ENCODE measurements at places on chromosomes 13 and 19.

- DNase-seq, result no peak
Measured at GRCh38 chr13:50678464-50679162, 164.9 kb downstream of the DLEU7 start.

DNA sequence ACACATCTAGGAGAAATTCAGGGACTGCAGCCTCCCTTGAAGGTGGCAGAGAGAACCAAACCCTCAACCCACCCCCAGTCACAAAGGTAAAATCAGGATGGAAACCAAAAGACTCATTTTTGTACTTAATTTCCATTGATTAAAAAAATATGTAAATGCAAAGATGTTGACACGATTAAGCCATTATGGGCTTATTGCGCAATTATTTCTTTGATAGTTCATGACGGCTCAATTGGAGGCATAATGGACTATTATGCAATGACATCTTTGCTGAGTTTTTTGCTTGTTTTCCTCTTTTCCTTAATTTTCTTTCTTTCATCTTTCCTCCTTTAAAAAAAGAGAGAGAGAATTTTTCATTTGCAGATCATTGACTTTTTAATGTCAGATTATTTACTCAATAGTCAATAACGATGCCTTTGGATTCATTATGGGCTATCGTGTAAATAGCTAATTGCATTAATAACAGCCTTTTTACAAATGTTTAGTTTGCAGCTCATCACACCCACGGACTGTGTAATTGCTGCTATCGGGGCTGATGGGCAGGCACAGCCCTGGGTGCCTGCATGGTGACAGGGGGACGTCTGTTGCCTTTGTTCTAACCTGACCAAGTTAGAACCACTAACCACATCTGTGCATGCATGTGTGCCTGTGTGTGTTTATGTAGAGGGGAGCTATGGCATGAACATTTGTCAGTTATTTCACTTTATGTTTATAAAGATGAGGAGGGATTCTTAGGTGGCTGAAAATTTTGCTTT lies 482.4 kb upstream of the TSHZ3 start:
- no peak for DNase-seq

DNA sequence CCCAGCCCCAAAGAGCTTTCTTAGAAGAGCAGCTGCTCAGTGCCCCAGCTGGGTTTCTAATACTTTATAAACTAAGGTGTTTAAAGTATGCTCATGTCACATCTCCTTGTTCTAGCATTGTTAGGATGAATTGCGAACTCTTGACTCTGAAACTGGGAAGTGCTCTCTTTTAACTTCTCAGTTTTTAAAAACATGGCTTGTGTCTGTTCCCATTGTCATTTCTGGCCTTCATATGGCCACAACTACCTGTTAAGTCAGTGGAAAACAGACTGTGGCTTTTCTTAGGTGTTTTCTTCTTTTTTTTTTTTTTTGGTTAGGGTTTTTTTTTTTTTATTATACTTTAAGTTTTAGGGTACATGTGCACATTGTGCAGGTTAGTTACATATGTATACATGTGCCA lies 164.7 kb downstream of the KCNRG start:
- DNase-seq, result no peak

DNA sequence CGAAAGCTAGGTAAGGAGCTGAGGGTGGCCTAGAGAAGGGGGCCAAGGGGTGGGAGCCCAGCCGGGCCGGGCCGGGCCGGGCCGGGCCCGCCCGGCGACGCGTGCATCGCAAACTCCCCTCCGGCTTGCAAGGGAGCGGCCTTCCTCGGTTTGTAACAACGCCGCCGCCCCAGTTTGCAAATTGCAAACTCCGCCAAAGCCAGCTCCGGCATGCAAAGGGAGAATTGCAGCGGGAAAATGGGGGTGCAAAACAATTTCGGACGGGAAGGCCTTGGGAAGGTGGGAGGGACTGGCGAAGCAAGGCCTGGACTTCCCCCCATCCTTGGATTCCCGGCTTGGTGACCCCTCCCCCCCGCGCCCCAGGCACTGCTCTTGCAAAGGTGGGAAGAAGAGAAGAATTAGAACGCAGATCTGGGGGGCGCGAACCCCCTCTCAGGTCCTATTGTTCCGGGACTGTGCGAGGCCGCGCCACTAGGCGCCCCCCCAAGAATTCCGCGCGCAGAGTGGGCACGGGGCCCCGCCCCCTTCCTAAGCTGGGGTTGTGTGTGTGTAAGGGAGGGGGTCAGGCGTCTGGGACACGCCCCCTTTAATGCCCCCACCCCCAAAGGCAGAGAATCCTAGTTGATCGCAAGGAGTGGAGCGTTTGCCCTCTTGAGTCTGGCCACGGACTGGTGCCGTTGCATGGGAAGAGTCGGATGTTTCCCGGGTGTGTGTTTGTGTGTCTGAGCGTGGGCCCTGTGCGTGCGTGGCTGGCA lies 926 bp downstream of the PRR12 start:
- DNase-seq, result no peak

GRCh38 chr13:51761643-51762350 lies 42.2 kb downstream of the DHRS12 start:
- DNase-seq, result no peak

DNA sequence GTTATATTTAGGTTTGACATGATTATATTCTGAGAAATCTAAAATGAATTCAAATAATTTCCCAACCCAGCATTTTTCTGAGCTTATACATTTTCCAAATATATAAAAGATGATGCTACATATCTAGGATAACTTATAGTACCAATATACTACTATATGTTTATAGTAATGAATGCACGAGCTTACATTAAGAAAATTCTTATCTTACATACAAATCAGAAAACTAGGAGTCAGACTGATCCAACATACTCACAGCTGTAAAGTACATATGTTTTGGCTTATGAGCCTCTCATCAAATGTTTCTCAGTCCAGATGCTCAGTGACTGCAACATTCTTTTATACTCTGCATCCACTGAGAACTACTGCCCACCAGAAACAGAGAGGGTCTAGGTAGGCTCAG lies 491.3 kb upstream of the KLF12 start:
- DNase-seq, result no peak

DNA sequence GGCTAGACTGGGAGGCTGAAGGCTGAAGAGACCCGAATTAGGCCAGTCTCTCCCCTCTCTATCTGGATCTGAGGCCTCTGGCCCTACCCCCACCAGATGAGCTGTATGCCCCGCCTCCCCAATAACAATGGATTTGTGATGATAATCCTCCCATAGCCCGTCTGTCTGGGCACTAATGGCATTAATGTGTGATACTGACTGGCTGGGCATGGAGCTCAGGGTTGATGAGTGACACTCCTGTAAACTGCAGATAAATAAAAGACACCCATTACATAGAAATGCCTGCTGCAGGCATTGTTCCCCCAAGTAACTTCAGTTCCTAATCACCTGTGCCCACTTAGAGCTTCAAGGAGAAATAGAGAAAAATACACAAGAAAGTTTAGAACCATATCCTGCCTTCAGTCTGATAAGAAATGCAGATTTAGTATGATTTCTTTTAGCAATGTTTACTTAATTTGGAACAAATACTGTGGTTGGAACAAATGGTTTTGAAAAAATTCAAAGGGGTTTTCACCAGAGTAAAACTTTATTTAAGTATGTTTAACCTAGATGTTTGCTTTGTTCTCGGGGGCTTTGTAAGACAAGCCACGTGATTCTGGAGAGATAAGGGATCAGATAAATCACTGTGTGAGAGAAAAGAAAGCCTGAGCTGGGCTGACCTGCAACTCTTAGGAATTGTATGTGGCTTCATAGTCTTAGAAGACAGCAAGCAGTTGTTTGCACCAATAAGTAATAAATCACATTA lies 60.3 kb downstream of the TNFRSF19 start:
- no peak for DNase-seq

DNA sequence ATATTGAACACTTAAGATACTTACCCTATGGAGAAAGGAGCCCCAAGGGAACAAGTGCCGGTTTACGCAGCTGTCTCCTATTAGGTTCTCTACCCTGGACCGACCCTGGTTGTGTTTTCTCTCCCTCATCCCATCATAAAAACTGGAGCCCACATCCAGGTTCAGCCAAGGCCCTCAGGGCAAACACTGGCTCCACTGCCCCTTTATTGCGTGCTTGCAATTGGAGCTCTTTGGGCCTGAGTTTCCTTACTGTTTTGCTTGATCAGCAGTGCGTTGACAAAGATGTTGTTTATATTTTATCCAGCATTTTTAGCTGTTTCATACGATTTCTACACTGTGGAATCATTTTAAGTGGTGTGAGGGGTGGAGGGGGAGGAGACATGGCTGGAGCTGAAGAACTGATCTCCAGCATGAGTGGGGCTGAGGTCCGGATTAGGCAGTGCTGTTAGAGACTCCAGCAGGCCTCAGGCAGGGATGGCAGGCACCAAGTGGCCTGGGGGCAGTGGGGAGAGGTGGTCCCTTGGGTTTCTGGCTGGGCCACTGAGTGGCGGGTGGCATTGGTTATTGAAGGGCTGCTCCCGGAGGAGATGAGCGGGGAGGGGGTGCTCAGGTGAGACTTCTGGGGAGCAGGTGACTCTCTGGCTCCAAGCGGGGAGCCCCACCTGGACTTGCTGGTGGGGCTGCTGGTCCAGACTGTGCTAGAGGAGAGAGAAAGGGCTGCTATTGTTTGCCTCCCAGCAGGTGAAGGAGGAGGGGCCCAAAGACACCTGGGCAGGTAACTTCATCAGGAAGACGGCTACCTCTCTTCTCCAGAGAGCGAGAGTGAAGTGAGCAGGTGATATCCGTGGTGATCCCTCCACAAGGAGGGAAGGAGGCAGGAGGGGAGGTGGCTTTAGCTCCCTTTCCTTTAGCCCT lies 62.4 kb upstream of the RNF113B start:
- no peak for DNase-seq

- DNase-seq, result no peak
Measured at GRCh38 chr19:3580156-3580934, 4.9 kb upstream of the GIPC3 start.

GRCh38 chr19:40229484-40229883 lies 3.0 kb upstream of the CCNP start:
- peak; percentile 9 for DNase-seq

GRCh38 chr13:59360108-59360507 lies 803.6 kb downstream of the DIAPH3 start:
- no peak for DNase-seq

DNA sequence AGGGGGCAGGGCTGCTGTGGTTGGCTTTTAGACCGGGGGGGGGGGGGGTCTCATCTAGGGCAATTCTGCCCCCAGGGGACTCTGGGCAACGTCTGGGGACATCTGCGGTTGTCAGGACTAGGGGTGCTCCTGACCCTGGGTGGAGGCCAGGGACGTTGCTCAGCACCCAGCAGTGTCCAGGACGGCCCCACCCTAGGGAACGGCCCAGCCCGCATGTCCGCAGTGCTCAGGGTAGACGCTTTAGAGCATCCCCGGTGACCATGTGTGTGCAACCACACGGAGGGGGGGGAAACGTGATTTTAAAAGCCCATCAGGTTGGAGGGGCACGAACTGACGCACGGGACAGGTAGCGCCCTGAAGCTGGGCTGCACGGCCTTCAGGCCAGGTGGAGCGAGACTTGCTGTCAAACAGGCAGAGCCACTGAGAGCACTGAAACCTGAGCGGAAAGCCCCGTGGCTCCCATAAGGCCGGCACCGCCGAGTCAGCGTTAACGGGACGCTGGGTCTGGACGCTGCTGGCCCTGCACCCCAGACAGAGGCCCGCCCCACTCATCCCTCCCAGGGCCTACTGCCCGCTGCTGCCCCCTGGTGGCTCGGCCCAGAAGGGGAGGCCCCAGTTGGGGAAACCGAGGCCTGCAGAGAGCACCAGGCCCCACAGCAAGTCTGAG lies 8.3 kb downstream of the CACTIN start:
- peak; percentile 38 for DNase-seq

DNA sequence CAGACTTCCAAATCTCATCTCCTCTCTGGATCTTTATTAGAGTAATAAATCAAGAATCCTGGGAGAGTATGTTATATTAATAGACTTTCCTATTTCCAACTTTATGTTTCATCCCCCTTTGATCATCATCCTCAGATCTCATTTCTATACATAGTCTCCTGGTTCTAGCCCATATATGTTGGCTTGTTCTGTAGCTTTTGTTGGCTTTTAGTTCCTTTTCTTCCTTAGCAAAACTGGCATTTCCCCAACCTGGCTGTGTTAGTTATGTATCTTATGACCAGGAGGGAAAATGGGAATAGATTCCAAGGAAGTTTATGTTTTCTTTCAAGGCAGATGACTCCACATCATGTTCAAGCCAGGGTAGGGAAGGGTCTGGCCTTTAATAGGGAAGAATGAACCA lies 2464.5 kb downstream of the PCDH9 start:
- DNase-seq, result no peak

DNA sequence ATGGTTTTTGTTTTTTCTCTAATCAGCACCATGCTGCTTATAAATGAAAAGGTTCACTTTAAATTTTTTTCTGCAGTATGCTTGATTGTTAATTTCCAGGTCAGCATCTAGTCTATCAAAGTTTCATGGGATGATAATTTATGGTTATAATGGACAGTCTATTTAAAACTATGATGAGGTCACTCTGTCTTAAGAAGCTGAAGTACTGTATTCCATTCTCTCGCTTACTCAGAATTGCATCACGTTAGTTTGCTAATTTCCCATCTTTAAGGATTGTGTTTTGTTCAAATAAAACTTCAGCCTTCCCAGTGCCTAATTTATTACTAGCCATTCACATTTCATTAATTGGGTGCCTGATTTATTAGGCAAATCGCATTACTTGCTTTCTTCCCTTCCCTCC lies 94.3 kb downstream of the GPC6 start:
- no peak for DNase-seq

DNA sequence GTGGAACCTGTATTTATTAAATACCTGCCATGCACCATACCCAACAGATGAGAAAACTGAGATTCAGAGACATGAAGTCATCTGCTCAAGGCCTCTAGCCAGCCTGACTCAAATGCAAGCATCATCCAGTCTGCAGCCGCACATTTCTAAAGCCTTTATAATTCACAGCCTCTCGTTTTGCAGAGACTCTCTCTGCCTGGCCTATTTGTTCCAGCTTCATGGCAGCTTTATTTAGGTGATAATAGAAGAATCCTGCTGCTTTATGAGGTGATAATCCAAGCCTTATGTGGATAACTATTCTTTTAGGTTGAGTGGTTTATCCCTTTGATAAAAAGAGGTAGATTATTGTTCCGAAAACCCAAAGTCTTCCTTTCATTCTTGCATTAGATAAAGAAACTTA lies 58.4 kb downstream of the OXGR1 start:
- no peak for DNase-seq

GRCh38 chr19:47663435-47663910 lies 49.7 kb upstream of the EHD2 start:
- DNase-seq, result no peak

GRCh38 chr19:55830656-55831055 lies 1.1 kb downstream of the NLRP11 start:
- no peak for DNase-seq
